ENCODE measurements at places on chromosomes 2 and 18. TPM values are rescaled to one million over a fixed set of nuclear protein-coding genes. Genes with fewer than 3 reads are reported as not detected.

DYNC2LI1 gene
- total RNA-seq: 11.1 TPM

SRBD1 gene
- total RNA-seq: 11.2 TPM

DNA sequence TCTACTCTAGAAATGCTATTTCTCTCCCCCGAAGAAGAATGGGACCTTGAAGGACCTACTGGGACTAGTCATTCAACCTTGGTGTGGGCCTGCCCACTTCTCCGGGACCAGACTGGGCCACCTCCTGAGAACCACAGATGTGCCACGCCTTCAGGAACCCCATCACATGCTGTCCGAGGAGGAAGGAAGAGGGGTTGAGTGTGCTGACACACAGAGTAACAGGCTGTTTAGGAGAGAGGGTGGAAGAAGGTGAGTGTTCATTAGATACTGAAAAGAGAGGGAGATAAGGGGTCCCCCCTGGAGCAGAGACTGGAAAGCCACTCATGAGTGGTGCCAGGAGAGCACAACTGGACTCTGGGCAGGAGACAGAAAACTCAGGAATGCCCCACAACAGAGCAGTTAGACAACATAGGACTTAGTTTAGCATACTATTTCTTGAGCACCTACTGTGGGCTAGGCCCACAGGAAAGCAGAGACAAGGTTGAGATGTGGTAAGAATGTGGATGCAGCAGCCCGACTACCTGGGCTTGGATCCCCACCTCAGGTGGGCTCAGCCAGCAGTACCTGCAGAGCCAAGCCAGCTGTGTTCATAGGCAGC lies 286.4 kb upstream of the NCKAP5 start:
- no peaks in the 10 kb centered on the region for H3K4me1 ChIP-seq
- peaks cover 4% of the 10 kb centered on the region for H3K36me3 ChIP-seq
- no peak overlapping the region for H3K4me3 ChIP-seq
- DNase-seq: no peak

GRCh38 chr2:218033208-218033589 lies 30.4 kb upstream of the TNS1 start:
- no peak for DNase-seq
- peaks cover 9% of the 10 kb centered on the region for H3K27me3 ChIP-seq
- H3K36me3 ChIP-seq: no peaks in the 10 kb centered on the region

DNA sequence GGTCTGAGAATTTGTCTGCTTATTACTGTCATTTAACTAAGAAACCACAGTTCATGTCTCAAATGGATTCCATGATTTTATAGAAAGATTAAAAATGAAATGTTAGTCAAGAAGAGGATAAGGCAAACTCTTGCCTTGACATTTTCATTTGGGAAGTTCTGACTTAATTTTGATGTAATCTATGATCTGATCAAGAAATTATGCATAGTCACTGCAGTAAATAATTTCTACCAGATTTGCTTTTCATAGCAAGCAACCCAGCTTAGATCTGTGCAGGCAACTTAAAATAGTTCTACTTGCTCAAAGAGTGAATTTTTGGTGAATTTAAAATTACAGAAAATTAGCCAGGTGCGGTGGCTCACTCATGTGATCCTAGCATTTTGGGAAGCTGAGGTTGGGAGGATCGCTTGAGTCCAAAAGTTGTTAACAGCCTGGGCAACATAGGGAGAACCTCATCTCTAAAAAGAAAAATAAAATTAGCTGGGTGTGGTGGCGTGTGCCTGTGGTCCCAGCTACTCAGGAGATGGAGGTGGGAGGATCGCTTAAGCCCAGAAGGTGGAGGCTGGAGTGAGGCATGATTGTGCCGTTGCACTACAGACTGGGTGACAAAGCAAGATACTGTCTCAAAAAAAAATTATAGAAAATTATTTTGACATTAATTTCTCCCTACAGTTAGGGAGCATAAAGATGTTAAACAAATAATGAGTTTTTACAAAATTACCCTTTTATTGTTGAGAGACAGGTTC lies 158.7 kb upstream of the MYO3B start:
- H3K4me3 ChIP-seq: no peak overlapping the region
- no peaks in the 10 kb centered on the region for H3K27me3 ChIP-seq
- peaks cover 6% of the 10 kb centered on the region for H3K36me3 ChIP-seq
- DNase-seq: no peak
- peaks cover 19% of the 10 kb centered on the region for H3K4me1 ChIP-seq

ALK gene
- total RNA-seq: not detected

DNA sequence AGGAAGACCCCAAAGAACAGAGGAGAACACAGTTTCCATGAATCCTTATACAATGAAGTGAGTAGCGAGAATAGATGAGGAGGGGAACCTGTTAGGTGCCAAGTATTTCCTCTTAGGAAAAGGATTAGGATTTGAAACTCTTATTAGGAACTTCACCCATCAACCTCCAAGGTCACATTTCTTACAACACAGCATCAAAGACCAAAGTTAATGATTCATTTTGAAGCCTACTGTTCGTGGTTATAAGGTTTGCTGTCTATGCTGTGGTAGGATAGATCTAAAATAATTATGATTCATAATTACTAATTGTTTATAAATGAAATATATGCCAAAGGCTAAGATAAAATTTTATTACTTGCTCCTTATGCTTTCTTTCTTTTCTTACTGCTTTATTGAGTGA lies 6.1 kb downstream of the CFAP221 start:
- H3K4me1 ChIP-seq: no peaks in the 10 kb centered on the region
- no peaks in the 10 kb centered on the region for H3K36me3 ChIP-seq
- H3K27me3 ChIP-seq: peaks cover 21% of the 10 kb centered on the region
- no peak overlapping the region for H3K27ac ChIP-seq
- no peak overlapping the region for H3K4me3 ChIP-seq
- no peak for DNase-seq

GRCh38 chr2:121153516-121153915 lies 131.5 kb downstream of the TFCP2L1 start:
- H3K27me3 ChIP-seq: peaks cover 35% of the 10 kb centered on the region
- DNase-seq: no peak
- no peaks in the 10 kb centered on the region for H3K4me1 ChIP-seq
- H3K27ac ChIP-seq: no peak overlapping the region
- no peak overlapping the region for H3K4me3 ChIP-seq

GRCh38 chr2:130344578-130344977 lies 1.9 kb downstream of the IMP4 start:
- H3K4me3 ChIP-seq: no peak overlapping the region
- peaks cover 17% of the 10 kb centered on the region for H3K4me1 ChIP-seq
- no peak for DNase-seq
- H3K27me3 ChIP-seq: no peaks in the 10 kb centered on the region

HOXD9 gene
- total RNA-seq: not detected

DNA sequence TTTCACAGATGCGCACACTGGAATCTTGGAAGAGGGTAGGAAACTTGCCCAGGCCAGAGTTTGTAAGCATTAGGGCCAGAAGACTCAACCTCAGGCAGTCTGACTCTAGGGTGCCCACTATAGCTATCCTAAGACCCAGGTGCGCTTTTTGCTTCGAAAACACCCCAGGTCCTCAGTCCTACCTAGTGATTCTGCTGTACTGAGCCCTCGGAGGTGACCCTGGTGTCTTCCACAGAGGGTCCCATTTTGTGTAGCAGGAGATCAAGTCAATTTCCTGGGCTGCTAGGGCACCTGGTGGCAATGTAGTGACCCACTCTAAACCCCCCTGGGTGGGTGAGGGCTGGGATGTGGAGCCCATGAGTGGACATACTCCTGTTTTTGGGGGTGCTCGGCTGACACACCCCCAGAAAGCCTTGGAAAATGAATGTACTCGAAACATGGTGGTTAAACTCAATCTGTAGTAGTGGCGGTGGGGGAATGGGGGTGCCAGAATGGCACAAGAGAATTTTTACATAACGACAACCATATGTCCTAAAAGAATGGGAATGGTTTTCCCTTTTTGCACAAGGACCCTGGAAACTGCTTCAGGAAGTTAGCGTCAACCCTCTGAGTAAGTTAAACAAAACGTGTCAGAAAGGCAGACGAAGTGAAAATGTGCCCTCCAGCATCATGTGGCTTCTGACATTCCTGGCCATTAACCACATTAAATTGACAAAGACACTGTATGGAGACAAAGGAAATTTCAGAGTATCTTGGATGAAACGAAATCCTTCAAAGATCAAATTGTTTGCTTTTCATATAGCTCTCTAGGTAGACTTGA lies 218.0 kb upstream of the COPS8 start:
- H3K4me1 ChIP-seq: peaks cover 46% of the 10 kb centered on the region
- H3K4me3 ChIP-seq: no peak overlapping the region
- peaks cover 3% of the 10 kb centered on the region for H3K36me3 ChIP-seq
- H3K27me3 ChIP-seq: no peaks in the 10 kb centered on the region

DNA sequence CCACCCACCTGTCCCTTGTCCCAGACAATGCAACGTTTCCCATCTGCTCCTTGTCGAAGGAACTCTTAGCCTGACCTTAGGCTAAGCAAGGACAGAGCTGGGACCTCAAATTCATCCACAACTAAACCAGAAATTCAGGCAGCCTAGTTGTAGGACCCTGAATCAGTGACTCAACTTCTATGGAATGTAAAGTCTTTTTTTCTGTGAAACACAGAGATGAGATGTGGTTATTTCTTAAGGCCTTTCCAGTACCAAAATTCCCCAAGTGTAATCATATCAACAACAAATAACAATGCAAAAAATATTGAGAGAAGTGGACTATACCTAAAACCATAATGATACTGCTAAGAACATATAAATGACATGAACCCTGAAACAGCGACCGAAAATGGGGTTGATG lies 46.7 kb downstream of the EN1 start:
- peaks cover 11% of the 10 kb centered on the region for H3K27me3 ChIP-seq
- no peaks in the 10 kb centered on the region for H3K36me3 ChIP-seq
- H3K4me3 ChIP-seq: no peak overlapping the region

GRCh38 chr2:157336137-157337010 lies 10.8 kb upstream of the ERMN start:
- no peaks in the 10 kb centered on the region for H3K36me3 ChIP-seq
- H3K4me3 ChIP-seq: no peak overlapping the region
- H3K4me1 ChIP-seq: peaks cover 3% of the 10 kb centered on the region

DSG4 gene
- total RNA-seq: not detected
